Tibial artery (tissue), 4 donors: ENCODE measurements at places on chromosomes 1 and 21.

DNA sequence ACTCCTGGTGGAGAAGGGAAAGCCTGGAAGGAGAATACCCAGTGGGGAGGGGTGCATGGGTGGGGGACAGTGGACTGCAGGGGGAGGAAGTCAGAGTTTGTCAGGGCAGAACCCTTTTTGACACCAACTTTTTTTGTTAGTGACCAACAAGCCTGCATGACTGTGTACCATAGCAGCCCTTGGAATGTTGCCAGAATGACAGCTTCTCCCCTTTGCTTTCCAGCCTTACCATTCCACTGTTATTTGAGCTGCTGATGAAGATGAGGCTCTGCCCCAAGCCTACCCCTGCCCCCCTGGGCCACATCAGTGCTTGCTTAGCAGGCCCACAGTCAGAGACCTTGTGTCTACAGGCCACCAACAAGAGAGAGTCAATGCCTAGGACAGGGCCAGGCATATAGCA, 341.2 kb downstream of the HHAT start:
- DNase-seq, result no peak

DNA sequence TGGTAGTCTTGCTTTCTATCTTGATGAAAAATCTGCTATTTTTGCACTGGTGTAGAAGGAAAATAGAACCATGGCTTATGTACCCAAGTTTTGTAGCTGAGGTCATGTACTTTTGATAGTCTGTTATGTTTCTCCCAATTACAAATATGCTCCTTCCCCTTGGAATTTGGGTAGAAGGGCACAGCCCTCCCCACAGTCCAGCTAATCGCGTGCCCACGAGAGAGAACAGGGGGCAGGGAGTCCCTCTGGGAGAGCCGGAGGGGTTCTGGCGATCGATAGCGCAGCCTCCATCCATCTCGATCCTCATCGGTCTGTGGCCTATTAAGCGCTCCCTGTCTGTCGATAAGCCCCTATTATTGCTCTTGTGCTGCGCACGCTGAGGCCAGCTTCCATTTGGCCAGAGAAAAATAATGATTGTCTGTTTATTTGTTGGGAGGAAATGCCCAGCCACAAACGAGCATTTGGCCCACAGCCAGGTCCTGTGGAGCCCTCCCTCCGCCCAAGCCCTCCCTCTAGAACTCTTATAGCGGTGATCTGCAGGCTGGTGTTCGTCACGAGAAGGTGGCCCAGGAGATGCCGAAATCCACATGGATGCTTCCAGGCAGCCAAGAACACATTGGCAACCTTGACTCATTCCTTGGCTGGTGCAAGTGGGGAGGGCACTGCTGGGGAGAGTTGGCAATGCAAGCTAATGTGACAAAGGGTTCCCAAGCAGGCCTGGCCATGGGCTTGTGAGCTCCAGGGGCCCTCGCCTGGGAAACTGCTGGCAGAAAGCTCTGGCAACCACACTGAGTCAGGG, 134.7 kb upstream of the TNR start:
- peak; percentile 94 for DNase-seq

DNA sequence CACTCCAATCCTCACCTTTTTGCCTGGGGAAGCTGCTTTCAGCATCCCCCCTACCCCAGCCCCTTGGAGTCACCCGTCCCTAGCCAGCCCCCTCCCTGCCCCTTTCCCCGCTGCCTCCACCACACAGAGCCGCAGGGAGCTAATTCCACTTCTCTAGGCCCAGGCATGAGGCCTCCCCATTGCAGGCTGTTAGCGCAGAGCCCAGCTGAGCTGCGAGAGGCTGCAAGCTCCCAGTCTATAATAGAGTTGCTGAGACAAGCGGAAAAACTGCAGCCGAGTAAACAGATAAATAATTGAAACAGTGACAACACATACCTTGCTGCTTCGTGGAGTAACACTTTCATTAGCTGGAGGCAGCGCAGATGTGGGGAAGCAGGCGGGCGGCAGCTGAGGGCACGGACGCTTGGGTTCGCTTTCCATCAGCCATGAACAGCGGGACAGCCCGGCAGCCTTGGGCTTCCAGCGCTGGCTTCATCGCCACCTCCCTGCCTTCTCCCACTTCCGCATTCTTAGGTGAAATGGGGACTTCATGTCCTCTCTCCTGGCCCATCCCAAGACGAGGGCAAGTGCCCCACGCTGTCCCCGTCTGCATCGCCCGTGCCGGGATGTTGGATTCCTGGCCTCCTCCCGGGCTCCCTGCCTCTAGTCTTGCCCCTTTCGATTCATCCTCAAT, 183.3 kb downstream of the IGSF21 start:
- no peak for DNase-seq

DNA sequence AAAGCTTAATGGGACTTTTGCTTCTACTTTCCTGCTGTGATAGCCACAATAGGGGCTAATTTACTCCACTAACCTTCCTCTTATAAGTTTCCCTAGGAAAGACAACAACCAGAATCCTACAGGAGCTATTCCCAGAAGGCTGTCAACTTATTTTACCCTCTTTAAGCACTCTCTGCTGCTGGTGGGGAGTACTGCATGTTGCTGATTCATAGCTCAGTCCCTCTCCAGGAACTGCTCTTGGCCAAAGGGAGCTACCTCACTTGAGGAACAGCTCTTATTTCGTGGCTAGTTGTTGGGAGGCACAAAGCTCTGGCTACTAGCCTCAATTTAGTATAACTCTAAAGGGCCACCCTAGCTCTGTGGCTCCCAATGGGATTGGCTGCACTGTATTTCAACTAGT, 37.2 kb downstream of the ADSS2 start:
- DNase-seq, result no peak

- peak; percentile 77 for DNase-seq
These were observed 14.7 kb upstream of the POFUT2 start for GRCh38 chr21:45302082-45303061.
